Endothelial cell (in vitro differentiated cells): ENCODE measurements at places on chromosomes 3 and 15.

DNA sequence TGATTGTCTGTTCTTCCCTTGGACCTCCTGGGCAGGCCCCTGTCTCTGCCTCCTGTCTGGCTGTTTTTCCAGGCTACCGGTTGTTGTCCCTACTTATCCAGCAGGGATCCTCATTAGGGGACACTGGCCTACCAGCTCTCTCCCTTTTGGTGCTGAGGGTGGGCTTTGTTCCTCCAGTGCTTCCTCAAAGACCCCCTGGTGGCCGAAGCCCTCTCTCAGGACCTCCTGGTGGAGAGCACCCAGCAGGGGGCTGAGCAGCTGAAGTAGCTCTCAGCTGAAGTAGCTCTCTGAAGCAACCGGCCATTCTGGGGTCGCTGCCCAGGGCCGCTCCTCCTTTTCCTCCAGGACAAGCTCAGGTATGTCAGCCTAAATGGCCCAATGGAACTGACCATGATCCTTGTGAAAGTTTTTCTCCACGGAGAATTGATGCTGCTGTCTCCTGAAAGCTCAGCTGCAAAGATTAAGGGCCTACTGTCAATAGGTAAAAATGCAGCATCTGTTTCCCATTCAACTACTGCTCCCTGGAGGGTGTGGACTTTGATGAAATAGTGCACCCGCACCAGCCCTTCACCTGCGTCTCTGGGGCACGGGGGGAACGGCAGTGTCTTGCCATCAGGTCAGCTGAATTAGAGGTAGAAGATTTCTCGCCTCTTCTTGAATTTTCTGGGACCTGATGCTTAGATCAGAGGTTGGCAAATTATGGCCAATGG is 27.6 kb downstream of the ARNT2 start:
- DNase-seq, result no peak

DNA sequence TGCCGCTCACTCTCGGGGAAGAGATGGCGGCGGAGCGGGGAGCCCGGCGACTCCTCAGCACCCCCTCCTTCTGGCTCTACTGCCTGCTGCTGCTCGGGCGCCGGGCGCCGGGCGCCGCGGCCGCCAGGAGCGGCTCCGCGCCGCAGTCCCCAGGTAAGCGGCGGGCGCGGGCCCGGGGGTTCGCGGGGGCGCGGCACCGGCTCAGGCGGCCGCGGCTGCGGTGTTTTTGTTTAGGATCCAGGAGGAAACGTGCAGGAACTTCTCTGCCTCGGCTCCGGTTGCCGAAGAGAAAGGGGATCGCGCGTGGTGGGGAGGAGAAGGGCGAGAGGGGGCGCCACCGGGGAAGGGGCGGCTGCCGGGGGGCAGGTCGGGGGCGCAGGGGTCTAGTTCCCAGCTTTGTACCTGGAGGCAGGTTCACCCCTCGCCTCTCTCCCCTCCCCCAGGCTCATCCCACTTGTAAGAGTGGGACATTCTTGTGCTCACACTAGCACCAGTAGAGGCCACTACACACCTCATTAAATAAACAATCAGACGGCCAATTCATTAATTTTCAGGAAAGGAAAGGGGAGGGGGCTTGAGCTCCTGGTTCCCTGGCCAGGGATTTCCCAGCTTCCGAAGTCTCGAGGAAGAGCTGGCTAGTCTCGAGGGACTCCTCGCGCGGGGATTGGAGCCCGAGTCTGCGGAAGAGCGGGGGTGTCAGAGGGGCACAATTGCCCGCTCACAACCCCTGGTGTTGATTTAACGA is 562 bp downstream of the NEO1 start:
- peak; percentile 73 for DNase-seq

GRCh38 chr15:92614301-92614700 is 41.3 kb downstream of the FAM174B start:
- DNase-seq, result no peak

- no peak for DNase-seq
Observed at GRCh38 chr3:25476639-25477038, 48.6 kb downstream of the RARB start.

GRCh38 chr3:161049683-161050248 is 55.4 kb downstream of the B3GALNT1 start:
- DNase-seq, result no peak

DNA sequence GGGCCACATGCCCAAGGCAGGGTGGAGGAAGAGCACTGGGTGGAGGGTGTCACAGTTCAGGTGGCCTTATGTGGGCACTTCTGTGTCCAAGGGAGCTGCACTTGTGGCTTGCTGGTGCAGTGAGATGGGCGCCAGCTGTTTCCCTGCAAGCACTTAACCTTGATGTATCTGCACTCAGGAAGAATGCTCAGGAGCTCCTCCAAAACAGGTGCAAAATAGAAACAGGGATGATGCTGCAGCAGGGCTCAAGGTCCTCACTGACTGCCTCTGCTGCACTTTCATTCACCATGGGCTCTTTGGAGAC is 151.3 kb downstream of the CADPS start:
- no peak for DNase-seq

GRCh38 chr3:65497846-65498245 is 540.9 kb downstream of the MAGI1 start:
- DNase-seq, result no peak

DNA sequence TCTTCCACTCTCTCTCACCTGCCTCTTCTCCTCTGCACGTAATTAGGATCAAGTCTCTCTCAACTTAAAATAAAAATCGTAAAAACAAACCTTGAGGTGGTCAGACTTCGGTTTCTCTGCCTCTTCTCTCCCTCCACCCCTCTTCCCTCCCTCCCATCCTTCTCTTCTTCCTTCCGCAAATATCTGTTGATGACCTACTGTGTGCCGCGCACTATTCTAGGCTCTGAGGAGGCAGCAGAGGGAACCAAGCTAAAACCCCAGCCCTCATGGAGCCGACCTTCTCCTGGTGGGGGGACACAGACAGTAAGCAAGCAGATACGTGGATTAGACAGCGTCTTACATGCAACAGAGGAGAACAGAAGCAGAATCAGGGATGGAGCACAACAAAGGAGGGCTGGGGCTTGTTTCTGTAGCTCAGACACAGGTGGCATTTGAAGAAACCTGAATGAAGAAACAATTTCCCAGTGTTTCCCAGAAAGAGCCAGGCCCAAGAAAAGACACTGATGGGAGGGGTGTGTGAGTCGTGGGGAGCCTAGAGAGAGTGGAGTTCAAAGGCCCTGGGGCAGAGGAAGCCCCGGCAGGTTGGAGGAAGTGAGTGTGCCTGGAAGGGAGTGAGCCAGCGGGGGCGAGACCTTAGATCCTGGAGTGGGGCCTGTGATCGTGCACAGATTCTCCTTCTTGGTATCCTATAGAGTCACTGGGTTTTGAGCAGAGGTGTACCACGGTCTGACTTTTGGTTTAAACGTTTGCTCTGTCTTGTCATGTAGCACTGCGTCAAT is 80.5 kb downstream of the TOP2B start:
- no peak for DNase-seq

DNA sequence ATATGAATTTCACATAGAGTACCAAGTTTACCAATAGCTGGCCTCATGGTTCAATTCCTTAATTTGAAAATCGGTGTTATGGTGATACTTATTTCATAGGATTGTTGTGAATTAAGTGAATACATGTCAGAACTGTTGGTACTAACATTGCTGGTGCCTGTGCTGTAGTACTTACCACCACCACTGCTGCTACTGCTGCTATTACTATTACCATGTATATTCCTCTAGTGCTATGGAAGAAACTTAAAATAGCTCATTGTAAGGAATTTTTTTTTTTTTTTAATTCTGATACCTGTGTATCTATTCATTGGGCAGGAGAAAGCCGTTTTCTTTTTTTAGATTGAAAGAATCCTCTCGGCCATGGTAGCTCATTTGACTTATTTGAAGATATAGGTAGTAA is 3.6 kb downstream of the FYTTD1 start:
- no peak for DNase-seq

GRCh38 chr3:7615043-7615442 is 754.1 kb downstream of the GRM7 start:
- no peak for DNase-seq

DNA sequence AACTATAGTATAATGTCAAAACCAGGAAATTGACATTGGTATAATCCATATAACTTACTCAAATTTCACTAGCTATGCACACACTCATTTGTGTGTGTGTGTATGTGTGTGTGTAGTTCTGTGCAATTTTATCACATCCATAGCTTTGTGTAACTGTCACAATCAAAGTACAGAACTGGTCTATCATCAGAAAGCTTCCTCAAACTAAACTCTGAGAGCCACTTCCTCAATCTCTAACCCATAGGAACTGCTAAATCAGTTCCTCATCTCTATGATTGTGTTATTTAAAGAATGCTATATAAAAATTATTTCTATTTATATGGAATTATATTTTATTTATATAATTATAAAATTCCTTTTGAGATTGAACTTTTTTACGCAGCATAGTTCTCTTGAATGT is 18.1 kb downstream of the LNP1 start:
- no peak for DNase-seq

DNA sequence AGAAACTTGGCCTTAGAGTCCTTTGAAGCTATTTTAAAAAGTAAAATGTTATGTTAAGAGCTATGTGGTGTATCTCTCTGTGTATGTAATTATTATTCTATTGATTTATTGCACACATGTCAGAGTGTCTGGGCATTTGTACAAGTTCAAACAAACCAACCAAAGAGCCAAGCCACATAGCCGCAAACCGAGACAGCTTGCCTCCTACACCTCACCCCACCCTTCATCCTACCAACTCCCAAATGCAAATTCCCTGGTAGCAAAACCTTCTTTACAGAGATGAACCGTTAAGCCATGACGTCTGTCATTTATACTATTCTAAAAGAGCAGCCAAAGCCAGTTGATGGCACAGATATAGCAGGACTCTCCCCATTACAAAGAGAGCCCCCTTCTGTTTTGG is 332.3 kb downstream of the ERC2 start:
- DNase-seq, result no peak

DNA sequence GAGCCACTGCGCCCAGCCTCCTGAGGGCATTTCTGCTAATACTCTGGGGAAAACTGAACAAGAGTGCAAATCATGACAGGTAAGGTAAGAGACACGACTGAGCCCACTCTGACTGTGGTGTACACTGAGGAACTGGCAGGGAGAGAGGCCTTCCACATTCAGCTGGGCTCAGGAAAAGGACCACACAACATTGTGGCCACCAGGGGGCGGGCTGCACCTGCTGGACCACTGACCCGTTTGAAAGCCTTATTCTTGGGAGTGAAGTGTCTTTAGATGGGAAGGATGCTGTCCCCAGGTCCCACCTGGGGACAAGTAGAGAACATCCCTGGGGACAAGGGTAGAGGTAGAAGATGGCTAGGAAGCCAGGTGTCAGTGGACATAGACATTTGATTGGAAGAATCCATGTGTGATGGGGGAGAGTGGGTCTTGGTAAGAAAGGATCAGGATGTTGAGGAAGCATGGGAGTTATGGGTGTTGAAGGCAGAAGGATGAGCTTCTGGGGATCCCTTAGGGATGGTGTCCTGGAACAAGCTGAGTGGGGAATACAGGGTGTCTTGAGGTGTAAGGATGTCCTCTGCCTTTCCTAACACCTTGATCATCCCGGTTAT is 6.2 kb upstream of the CTDSPL start:
- peak; percentile 89 for DNase-seq

- no peak for DNase-seq
Observed at GRCh38 chr3:50163572-50164455, 8.7 kb downstream of the SEMA3F start.

- DNase-seq, result peak; percentile 57
Observed at GRCh38 chr3:150763841-150764483, 993 bp upstream of the SIAH2 start.

- DNase-seq, result no peak
Observed at GRCh38 chr3:101962055-101962454, 112.7 kb downstream of the NFKBIZ start.

GRCh38 chr15:36797128-36797527 is 217.7 kb downstream of the CDIN1 start:
- no peak for DNase-seq

- no peak for DNase-seq
Observed at GRCh38 chr15:27529399-27529798, 558.4 kb downstream of the GABRG3 start.

GRCh38 chr3:156843071-156843808 is 17.1 kb downstream of the LEKR1 start:
- DNase-seq, result no peak

GRCh38 chr15:68489421-68489820 is 57.5 kb upstream of the ITGA11 start:
- no peak for DNase-seq
